Glutamatergic neuron (in vitro differentiated cells): ENCODE measurements at places on chromosomes 1 and 21. TPM values are rescaled to one million over a fixed set of nuclear protein-coding genes. Genes with fewer than 3 reads are reported as not detected.

GRCh38 chr1:37338658-37339057 lies 135.7 kb upstream of the ZC3H12A start:
- no peak overlapping the region for H3K4me3 ChIP-seq
- no peak for DNase-seq
- peaks cover 7% of the 10 kb centered on the region for H3K36me3 ChIP-seq

DNA sequence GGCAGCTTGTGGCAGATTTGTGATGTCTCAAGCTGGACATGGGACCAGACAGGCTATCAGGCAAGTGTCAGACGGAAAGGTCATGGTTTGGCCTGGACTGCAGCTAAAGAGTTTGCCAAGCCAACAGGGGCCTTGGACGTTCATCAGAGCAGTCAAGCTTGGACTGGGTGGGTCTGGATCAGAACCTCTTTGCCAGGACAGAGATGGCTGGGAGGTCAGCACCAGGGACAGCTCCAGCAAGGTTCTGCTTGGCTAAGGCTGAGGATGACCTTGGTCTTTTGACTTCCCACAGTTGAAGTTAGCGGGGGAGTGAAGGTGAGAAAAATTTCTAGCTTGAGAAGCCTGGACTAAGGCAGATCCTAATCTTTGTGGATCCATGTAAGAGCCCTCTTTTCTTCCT lies 68.1 kb downstream of the GRIK3 start:
- no peak overlapping the region for H3K27ac ChIP-seq
- H3K4me1 ChIP-seq, result peaks cover 34% of the 10 kb centered on the region
- H3K27me3 ChIP-seq, result peaks cover 24% of the 10 kb centered on the region
- H3K4me3 ChIP-seq, result no peak overlapping the region

DNA sequence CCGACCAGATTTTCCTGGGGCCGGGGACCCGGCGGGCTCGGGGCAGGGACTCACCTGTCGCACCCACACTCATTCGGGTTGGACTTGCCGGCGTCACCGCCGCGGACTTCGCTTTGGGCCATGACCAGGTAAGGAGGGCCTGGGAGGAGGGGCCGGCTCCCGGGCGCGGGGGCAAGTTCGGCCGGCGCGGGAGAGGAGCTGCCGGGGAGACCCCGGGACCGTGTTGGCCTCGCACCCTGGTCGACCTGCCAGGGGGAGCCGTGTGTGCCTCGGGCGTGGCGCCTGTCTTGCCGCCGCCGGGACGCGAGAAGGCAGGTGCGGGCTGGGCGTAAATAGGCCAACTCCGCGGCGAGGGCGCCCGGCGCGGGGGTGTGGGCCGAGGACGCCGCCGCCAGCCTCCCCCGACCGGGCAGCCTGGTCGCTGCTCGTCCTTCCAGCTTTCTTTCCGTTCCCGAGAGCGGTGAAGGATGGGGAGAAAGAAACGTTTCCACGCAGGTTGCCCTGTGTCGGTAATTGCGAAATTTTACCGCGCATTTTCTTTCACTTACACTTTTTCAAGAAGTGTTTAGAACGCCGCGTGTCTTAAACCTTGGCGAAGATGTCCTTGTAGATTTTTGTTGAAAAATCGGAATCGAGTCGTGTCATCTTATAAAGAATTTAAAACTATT lies 558 bp downstream of the USP1 start:
- H3K36me3 ChIP-seq, result no peaks in the 10 kb centered on the region
- H3K4me3 ChIP-seq, result peak overlapping the region; percentile 88
- H3K27ac ChIP-seq, result peak overlapping the region; percentile 52
- peaks cover 9% of the 10 kb centered on the region for H3K27me3 ChIP-seq

DNA sequence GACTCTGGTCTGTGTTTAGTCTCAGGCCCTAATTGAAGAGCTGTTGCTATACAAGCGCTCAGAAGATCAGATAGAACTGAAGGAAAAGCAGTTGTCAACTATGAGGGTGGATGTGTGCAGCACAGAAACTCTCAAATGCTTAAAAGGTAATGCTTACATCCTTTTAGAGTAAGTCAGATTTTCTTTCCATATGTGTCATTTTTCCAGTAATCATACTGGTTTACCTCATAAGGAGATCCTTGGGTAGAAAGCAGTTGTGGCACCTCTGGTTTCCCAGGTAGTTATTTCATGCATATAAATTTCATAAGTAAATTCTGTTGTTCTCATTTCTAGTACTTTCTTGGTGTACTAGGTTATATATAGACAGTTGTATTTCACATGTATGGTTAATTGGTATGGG lies 43.0 kb upstream of the TARS2 start:
- H3K27me3 ChIP-seq, result no peaks in the 10 kb centered on the region
- no peak overlapping the region for H3K4me3 ChIP-seq
- H3K36me3 ChIP-seq, result no peaks in the 10 kb centered on the region
- no peak overlapping the region for H3K27ac ChIP-seq
- DNase-seq, result no peak

GRCh38 chr21:42991992-42992740 lies 17.8 kb downstream of the PKNOX1 start:
- H3K27me3 ChIP-seq, result peaks cover 2% of the 10 kb centered on the region
- H3K27ac ChIP-seq, result peak overlapping the region; percentile 38
- H3K4me3 ChIP-seq, result no peak overlapping the region

DNA sequence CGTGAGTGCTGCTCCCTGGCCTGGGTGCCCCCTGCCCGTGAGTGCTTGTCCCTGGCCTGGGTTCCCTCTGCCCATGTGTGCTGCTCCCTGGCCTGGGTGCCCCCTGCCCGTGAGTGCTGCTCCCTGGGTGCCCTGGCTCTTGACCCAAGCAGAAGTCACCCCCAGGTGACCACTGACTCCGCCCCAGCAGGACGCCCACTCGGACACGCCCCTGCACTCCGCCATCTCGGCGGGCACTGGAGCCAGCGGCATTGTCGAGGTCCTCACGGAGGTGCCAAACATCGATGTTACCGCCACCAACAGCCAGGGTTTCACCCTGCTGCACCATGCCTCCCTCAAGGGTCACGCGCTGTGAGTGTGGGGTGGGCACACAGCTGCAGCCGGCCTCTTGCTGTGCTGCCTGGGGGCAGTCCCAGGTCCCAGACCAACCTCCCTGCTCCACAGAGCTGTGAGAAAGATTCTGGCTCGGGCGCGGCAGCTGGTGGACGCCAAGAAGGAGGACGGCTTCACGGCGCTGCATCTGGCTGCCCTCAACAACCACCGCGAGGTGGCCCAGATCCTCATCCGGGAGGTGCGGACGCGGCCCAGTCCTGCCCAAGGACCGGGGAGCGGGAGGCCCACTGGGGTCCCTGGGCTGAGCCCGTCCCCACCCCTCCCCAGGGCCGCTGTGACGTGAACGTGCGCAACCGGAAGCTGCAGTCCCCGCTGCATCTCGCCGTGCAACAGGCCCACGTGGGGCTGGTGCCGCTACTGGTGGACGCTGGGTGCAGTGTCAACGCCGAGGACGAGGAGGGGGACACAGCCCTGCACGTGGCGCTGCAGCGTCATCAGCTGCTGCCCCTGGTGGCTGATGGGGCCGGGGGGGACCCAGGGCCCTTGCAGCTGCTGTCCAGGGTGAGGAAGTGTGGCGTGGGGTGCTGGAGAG lies 3.9 kb upstream of the MMP23B start:
- H3K4me3 ChIP-seq, result no peak overlapping the region
- peak; percentile 26 for DNase-seq
- H3K27ac ChIP-seq, result no peak overlapping the region
- H3K27me3 ChIP-seq, result peaks cover 16% of the 10 kb centered on the region
- H3K36me3 ChIP-seq, result no peaks in the 10 kb centered on the region

- H3K27ac ChIP-seq, result no peak overlapping the region
- H3K4me3 ChIP-seq, result no peak overlapping the region
- no peak for DNase-seq
- no peaks in the 10 kb centered on the region for H3K27me3 ChIP-seq
Measured at GRCh38 chr1:105419030-105419429, 1637.4 kb upstream of the PRMT6 start.

GRCh38 chr1:113903501-113904292 lies 902 bp downstream of the AP4B1 start:
- no peak for DNase-seq
- peak overlapping the region; percentile 91 for H3K4me3 ChIP-seq
- H3K27ac ChIP-seq, result peak overlapping the region; percentile 69

- H3K4me1 ChIP-seq, result no peaks in the 10 kb centered on the region
- H3K4me3 ChIP-seq, result no peak overlapping the region
- H3K36me3 ChIP-seq, result no peaks in the 10 kb centered on the region
- no peak for DNase-seq
- peaks cover 6% of the 10 kb centered on the region for H3K27me3 ChIP-seq
- no peak overlapping the region for H3K27ac ChIP-seq
Measured at GRCh38 chr1:17201201-17202021, 3.5 kb upstream of the PADI1 start.

GRCh38 chr1:186927884-186928283 lies 99.1 kb downstream of the PLA2G4A start:
- H3K27me3 ChIP-seq, result no peaks in the 10 kb centered on the region
- H3K36me3 ChIP-seq, result no peaks in the 10 kb centered on the region
- DNase-seq, result no peak
- H3K4me1 ChIP-seq, result no peaks in the 10 kb centered on the region
- H3K27ac ChIP-seq, result no peak overlapping the region
- H3K4me3 ChIP-seq, result no peak overlapping the region

GRCh38 chr1:179923029-179923428 lies 31.6 kb upstream of the CEP350 start:
- H3K36me3 ChIP-seq, result no peaks in the 10 kb centered on the region
- H3K4me1 ChIP-seq, result peaks cover 4% of the 10 kb centered on the region
- DNase-seq, result no peak
- no peaks in the 10 kb centered on the region for H3K27me3 ChIP-seq

DNA sequence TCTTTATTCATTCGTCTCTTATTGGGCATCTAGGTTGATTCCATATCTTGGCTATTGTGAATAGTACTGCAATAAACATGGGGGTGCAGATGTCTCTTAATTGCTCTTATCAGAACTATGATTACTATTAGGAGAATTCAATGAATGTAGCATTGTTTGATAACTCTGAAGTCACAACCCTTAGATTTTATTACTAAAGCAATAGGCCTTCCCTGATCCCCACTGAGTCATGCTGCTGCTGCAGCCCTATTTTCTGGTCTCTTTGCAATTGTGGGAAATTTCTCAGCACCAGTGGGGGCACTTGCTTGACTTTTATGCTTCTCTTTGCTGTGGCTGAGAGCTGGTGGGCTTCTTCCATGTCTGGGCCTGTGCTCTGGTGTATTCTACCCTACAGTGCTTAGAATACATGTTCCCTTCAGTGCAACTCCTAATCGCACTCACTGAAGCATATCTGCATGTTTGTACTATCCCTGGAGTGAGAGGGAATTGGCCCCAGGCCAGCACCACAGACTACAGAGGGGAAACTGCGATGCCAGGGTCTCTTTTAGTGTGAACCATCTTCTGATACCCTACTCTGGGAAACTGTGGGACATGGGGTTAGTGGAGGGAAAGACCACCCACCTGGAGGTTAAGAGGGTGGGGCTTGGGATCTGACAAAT lies 52.2 kb upstream of the ROR1 start:
- no peak overlapping the region for H3K27ac ChIP-seq
- no peaks in the 10 kb centered on the region for H3K36me3 ChIP-seq
- H3K27me3 ChIP-seq, result no peaks in the 10 kb centered on the region
- no peak for DNase-seq
- H3K4me3 ChIP-seq, result no peak overlapping the region
- H3K4me1 ChIP-seq, result no peaks in the 10 kb centered on the region

DNA sequence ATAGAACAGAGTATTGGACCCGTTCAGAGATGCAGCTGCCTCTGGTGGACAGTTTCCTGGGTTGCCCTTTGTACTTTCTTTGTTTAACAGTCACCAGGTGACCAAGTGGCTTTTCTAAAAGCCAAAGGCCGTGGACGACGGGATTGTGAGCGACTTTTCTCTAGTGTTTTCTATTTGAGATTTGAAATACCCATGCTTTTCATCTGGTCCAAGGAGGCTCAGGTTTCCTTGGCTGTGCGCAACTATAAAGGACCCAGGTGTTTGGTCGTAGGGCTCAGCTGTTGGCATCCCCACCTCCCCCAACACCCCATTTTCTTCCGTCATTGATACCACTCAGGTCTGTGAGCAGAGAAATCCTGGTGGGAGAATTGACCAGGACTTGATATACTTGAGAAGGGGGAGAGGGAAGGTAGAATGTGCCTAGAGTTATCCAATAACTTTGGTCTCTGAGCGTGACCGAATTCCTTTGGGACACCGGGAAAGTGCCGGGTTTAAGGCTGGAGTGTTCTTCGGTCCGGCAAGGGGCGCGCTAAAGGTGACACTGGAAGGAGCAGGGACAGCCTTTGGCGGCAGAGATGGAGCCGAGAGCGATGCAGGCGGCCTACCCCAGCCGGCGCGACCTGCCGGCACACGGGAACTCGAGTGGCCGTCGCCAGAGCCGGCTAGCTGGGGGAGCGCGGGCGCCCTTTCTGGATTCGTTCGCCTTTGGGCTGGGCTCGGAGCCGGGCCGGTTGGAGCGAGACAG lies 83.4 kb upstream of the BMP8A start:
- peaks cover 37% of the 10 kb centered on the region for H3K4me1 ChIP-seq
- peak overlapping the region; percentile 90 for H3K27ac ChIP-seq
- peaks cover 16% of the 10 kb centered on the region for H3K27me3 ChIP-seq
- DNase-seq, result no peak
- peak overlapping the region; percentile 91 for H3K4me3 ChIP-seq

DNA sequence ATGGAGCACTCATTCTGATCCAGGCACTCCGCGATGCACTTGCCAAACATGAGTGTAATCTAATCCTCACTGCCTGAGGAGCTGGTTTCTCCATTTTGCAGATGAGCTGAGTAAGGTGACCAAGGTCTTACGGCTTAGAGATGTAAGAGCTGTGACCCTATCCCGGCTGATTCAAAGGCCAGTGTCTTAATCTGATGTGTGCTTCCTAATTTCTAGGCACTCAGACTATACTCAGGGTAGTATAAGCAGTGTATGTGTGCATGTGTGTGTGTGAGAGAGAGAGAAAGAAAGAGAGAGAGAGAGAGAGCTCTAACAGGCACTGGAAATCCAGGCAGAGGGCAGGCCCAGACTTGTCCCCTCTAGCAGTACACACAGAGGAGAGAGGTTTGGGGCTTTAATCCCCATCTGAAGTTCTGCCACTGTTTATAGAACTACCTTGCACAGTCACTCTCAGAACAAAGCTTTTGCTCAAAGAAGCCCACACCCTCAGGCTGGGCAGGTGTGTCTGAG lies 188.2 kb downstream of the ZBTB18 start:
- DNase-seq, result no peak
- peaks cover 3% of the 10 kb centered on the region for H3K4me1 ChIP-seq
- peak overlapping the region; percentile 71 for H3K27ac ChIP-seq
- H3K27me3 ChIP-seq, result no peaks in the 10 kb centered on the region
- H3K36me3 ChIP-seq, result no peaks in the 10 kb centered on the region

GRCh38 chr1:77412069-77412819 lies 130.4 kb downstream of the AK5 start:
- H3K27ac ChIP-seq, result no peak overlapping the region
- H3K27me3 ChIP-seq, result no peaks in the 10 kb centered on the region
- H3K36me3 ChIP-seq, result no peaks in the 10 kb centered on the region
- H3K4me1 ChIP-seq, result no peaks in the 10 kb centered on the region

The DNASE2B gene
- not detected for total RNA-seq

The CDK18 gene
- total RNA-seq, result 1.7 TPM

The UTS2 gene
- total RNA-seq, result not detected

The OPTC gene
- total RNA-seq, result not detected

The IRF2BP2 gene
- total RNA-seq, result 199 TPM

The TTC39A gene
- total RNA-seq, result 28.0 TPM
